ENCODE measurements at places on chromosomes 3 and 15.

DNA sequence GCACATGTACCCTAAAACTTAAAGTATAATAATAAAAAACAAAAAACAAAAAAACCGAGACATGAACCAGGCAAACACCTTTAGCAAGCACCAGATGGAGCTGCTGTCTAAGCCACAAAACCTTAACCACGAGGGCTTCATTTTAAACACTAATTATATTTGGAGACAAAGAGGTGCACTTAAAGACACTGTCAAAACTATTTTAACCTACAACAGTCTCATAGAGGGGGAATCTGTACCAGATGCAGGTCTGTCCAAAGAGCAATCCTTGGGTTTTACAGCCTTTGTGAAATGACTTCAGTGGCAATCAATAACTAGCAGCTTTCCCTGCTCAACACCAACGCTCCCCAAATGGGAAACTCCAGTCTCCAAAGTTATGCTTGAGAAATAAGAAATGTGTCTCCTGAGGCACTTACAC is 115.7 kb upstream of the TSPAN3 start:
- DNase-seq, result no peak

GRCh38 chr3:137163958-137164357 is 206.2 kb downstream of the IL20RB start:
- no peak for DNase-seq

DNA sequence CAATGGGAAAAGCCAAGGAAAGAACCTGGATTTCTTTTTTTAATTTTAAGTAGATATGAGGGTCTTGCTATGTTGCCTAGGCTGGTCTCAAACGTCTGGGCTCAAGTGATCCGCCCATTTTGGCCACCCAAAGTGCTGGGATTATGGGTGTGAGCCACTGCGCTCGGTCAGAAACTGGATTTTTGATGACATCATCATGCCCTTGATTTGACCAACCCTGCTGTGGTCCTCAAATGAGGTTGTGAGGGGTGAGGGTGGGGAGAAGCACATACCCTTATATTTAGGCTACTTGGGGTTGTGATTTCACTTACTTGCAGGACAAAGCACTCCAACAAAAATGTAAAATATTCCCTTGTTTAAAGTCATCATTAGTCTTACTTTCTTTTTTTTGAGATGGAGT is 70.4 kb downstream of the C3orf38 start:
- DNase-seq, result no peak

GRCh38 chr15:38846346-38846745 is 281.7 kb upstream of the RASGRP1 start:
- DNase-seq, result no peak

- DNase-seq, result no peak
Observed at GRCh38 chr3:14392803-14393319, 9.5 kb upstream of the SLC6A6 start.

DNA sequence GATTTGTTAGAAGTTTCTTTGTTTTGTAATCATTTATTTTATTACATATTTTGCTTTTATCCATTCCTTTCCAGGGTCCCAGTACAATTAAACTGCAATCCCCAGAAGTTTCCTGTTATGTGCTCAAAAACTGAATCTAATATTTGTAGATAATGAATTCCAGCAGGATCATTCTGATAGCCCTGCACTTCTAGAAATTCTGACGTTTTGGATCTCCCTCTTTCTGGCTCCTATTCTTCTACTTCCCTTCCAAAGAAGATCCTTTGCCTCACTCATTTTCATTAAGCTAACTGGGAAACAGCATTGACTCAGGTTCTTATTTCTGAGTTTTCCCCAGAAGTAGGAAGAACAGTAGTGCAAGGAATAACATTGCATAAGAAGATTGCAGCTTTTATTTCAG is 9.9 kb downstream of the P3H2 start:
- no peak for DNase-seq

- no peak for DNase-seq
Observed at GRCh38 chr15:78148392-78149067, 632 bp upstream of the IDH3A start.

GRCh38 chr3:195080125-195080524 is 190.8 kb downstream of the XXYLT1 start:
- DNase-seq, result peak; percentile 35

DNA sequence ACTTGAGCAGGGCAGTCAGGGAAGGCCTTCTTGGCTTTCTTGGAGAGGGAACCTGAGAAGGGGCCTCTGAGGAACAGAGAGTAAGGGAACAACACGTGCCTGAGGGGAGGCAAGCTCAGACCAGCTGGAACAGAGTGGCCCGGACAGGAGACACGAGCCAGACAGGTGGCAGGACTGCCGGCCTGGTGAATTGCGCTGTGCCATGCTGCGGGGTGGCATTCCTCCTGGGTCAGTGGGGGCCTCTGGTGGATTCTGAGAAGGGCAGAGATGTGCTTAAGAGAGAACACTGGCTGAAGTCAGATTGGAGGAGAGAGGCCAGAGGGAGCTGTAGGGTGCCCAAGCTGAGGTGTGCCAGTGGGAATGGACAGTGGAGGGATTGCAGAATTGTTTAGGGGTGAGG is 4.9 kb downstream of the CHAC1 start:
- no peak for DNase-seq

GRCh38 chr3:195226900-195227447 is 44.0 kb downstream of the XXYLT1 start:
- no peak for DNase-seq

GRCh38 chr3:161403251-161403650 is 31.9 kb upstream of the SPTSSB start:
- no peak for DNase-seq

GRCh38 chr15:83305704-83306291 is 21.3 kb upstream of the BNC1 start:
- peak; percentile 77 for DNase-seq

- no peak for DNase-seq
Observed at GRCh38 chr15:98785807-98786621, 137.7 kb downstream of the IGF1R start.

GRCh38 chr3:47133641-47134040 is 30.3 kb downstream of the SETD2 start:
- no peak for DNase-seq

GRCh38 chr3:115758076-115758763 is 134.9 kb downstream of the GAP43 start:
- DNase-seq, result no peak

GRCh38 chr15:100495861-100496260 is 32.9 kb downstream of the CERS3 start:
- no peak for DNase-seq

DNA sequence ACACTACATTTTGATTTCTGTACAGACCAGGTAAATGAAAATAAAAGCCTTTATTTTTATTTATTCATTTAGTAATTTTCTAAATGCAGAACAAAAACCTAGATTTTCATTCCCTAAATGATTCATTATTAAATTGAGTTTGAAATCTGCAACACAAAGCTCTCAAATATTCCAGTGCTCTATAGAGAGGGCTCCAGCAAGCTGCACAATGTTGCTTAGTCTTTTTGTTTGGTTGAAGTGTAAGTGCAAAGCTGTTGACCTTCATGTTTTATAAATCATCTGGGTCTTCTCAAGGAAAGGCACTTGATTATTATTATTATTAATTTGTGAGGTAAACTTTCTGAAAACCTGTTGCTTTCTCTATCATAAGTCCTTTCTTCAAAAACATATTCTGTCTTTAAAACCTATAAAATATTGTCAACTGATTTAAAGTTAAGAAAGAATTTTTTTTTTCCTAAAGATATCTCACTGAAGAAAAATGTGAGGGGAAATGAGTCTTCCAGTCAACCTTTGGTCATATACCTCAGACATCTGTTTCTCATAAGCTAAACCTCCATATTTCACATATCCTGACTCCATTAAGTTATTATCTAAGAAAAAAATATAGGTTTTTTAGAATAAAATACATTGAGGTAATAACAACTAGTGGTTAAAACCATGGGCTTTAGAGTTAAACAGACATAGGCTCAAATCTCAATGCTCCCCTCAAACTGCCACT is 100.7 kb downstream of the ZIC4 start:
- DNase-seq, result no peak

DNA sequence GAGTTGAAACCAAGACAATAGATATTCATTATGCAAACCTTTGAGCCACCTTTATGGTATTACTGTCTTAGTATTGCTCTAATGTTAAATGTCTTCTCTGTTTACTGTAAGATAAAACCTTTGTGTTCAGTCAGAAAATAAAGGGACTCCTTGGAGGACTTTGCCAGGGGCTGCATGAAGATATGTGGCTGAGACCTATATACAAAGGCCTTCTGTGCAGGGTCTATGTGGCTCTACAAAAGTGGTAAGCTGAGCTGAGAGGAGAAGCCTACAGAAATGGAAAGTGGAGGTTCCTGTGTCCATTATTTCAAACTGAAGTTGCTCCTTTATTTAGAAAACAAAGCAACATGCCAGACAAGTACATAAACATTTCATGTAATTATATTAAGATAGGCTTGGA is 131.5 kb downstream of the FNDC3B start:
- no peak for DNase-seq

DNA sequence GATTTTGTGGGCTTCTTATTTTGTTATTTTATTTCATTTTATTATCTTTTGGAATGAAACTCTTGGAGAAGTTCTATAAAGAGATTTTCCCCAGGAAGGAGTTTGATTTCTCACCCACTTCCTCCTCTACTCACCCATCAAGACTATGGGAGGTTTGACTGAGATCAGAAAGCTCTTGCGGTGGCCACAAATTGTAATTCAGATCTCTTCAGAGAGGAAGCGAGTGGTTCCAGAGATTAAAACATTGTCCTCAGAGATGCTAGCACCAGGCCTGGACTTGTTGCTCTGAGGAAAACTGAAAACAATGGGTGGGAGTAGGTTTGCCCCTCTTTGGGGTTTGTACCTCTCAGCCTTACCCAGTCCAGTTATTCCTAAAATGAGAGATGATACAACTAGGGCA is 8.1 kb upstream of the MUC13 start:
- DNase-seq, result no peak

DNA sequence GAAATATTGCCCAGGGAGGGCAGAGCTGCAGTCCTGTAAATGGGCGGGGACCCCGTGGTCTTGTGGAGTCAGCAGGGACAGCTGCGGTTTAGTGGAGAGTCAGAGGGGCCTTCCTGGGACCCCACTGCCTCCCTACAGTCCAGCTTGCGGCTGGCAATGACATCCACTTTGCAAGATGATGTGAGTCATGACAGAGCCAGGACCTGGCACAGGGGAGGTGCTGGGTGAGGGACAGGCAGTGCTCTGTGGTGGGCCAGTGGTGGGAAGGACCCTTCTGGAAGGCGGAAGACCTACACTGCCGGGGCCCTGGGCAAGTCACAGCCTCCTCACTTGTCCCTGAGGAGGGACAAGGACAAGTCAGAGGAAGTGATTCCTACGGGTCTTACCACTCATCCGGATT is 17.8 kb downstream of the APBA2 start:
- no peak for DNase-seq

GRCh38 chr3:164018500-164018899 is 1059.8 kb downstream of the SI start:
- no peak for DNase-seq

DNA sequence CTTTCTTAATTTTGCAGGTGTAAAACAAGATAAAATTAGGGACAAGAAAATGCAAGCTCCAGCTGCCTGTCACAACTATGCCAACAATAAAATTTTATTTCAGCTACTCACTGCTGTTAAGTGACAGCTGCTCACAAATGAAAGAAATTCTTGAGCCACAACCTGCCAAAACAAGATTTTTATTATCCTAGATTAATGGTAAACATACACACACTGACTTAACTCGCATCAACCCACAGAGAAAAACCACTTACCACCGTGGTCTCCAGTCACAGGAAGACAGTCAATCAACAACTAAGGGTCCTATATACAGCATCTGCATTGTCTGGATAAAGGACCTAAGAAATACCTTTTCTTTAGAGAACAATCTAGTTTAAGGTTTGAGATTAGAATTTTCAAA is 31.3 kb downstream of the EFL1 start:
- DNase-seq, result no peak

GRCh38 chr3:160098926-160099626 is 110.4 kb downstream of the IL12A start:
- DNase-seq, result no peak

GRCh38 chr3:48400824-48401433 is 28.9 kb downstream of the FBXW12 start:
- peak; percentile 83 for DNase-seq

DNA sequence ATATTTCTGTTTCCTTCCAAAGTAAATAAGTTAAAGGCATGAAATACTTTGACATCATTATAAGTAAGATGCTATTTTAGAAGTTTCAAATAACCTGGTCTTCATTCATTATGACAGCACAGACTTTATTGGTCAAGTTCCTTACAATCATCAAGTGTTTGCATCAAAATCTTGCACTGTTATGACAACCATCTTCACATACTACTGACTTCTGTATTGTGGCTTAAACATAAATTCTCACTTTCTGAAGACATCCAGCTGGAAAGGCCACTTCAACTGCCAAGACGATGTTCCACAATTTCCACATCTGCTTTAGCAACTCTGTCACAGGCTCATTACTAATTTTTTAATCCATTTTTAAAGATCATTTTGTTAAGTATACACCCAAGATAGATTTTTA is 408.0 kb downstream of the MECOM start:
- DNase-seq, result no peak

GRCh38 chr15:70528816-70529215 is 234.5 kb downstream of the UACA start:
- no peak for DNase-seq

DNA sequence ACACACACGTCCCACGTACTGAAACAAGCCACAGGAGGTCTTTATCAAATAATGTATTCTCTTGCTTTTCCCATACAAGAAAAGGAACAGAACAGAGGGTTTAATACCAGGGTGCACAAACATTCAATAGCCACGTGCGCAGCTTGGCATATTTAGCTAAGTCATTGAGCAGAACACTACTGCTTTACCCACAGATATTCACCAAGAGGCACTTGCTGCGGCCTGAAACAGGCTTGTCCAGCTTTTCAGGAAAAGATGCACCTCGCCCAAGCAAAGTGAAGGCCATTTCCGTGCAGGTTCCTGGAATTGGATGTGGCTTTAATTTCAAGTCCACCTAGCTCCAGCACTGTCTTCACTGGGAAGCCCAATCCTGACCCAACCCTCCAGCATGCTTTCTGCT is 17.6 kb downstream of the ZDHHC3 start:
- DNase-seq, result no peak

DNA sequence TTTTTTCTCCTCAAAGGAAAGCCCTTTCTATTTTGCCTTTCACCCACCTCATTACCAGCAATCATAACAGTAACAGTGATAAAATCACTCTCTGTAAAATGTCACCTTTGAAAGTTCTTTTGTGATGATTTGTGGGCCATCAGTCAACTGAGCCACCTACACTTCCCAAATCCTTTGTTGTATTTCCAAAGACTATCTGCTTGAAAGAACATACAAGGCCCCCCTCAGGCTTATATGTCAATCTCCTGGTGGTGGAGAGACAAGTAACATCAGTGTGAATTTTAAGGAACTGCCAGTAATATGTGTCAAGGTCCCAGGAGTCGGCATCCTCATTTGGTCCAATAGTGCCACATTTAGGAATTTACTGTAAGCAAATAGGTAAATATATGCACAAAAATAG is 161.1 kb upstream of the EOMES start:
- DNase-seq, result no peak

- no peak for DNase-seq
Observed at GRCh38 chr3:152811974-152812760, 22.8 kb upstream of the P2RY1 start.
